ENCODE measurements at places on chromosomes 6 and 20.
A peak's percentile ranks its signal among the peaks of the same experiment; 100 is the strongest.

GRCh38 chr20:54250691-54251090 lies 42.8 kb downstream of the PFDN4 start:
- no peak for DNase-seq

GRCh38 chr6:2562721-2563451 lies 187.8 kb downstream of the MYLK4 start:
- no peak for DNase-seq

DNA sequence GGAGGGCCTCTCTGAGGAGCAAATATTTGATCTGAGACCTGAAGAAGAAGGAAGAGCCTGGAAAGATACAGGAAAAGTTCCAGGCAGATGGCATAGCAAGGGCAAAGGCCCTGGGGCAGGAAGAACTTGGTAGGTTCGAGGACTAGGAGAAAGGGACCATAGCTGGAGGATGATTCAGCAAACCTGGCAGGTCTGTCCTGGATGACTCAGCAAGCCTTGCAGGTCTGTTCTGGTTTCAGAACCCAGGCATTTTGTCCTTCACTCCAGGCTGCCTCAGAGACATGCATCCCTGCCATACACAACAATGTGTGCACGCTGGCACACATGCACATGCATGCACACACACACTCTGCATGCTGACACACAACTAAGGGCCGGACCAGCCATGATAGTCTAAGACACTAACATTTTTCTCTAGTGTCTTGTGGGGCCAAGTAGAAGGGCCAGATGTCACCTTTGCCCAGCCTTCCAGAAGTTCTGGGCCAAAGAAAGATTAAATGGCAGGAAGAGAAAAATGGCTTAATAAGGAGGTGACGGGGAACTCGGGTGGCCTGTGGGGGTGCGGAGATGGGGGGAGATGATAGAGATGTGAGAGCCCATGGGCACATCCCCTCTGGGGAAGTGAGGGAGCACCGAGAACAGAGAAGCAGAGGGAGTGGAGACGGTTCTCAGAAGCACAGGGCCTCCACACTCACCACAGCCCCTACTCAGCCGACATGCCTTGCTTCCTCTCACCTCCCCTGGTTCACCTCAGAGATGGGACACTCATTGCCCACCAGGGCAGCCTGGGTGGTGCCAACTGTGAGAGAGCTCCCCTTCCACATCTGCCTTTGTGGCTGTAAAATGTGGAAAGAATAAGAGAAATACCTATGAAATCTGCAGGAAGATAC lies 15.4 kb upstream of the TRIB3 start:
- no peak for DNase-seq

DNA sequence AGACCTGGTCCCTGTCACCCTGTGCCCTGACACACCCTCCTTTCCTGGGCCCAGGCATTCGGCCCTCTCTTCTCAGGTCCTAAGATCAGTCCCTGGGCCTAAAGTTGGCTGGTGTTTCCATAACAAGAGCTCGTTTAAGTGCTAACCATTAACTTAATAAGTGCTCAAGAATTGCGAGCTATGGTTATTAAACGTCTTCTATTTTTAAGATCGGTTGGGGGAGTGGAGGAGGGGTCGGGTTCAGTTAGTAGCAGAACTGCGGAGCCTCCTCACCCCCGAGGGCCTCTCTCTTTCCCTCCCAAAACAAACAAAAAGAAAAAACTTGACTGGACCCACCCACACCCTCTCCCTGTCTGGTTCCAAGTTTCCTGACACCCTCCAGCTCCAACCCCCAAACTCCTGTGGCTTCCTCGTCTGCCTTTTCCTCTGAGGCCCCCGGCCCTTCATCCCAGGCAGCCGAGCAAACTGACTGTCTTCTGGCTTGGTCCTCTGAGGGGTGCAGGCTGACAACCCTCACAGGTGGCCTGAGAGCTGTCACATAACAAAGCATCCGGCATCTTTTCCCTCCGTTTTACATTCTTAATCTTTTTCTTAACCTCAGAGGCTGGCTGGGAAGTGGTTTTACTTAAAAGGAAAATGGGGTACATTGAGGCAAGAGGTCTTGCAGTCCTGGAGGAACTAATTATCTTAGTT lies 2.0 kb downstream of the STK35 start:
- DNase-seq: no peak

- DNase-seq: no peak
These were observed 57.7 kb upstream of the EZR start for GRCh38 chr6:158876886-158877285.

GRCh38 chr6:108115598-108116058 lies 41.1 kb upstream of the OSTM1 start:
- peak; percentile 75 for DNase-seq

- no peak for DNase-seq
These were observed 1287.0 kb upstream of the GJE1 start for GRCh38 chr6:140845701-140846100.

DNA sequence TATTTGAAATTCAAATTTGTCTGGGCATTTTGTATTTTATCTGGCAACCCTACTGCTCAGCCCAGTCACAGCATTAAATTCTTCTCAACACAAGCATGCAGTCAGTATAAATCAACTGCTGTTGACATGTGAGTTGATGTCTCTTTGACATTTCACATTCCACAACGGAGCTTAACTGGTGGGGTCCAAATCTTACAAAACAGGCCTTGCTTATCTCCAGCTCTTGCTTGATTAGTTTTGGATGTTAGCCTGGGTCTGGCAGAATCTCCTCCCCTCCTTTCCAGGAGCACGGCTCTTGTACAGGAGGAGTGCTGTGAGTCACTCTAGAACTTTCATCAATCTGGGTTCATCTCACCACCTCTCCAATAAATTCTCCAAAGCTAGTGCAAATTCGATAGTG lies 80.8 kb upstream of the PHACTR1 start:
- no peak for DNase-seq

DNA sequence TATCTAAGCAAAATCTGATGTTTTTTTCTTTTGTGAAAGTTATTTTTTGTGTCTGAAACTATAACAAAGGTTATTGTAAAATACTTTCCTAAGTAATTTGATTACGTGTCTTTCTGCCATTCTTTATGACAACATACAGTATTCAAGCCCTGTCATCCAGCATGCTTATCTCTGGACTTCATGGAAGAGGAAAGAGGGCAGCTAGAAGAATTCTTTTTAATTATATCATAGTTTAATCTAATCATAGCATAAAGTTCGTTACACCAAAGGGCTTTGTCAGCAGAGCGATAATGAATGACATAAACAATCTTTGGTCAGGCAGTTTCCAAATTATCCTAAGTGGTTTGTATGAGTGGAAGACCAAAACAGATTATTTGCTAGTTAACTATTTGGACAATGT lies 3.5 kb downstream of the ENPP3 start:
- no peak for DNase-seq

- no peak for DNase-seq
These were observed 18.9 kb upstream of the MAS1 start for GRCh38 chr6:159871906-159872305.

DNA sequence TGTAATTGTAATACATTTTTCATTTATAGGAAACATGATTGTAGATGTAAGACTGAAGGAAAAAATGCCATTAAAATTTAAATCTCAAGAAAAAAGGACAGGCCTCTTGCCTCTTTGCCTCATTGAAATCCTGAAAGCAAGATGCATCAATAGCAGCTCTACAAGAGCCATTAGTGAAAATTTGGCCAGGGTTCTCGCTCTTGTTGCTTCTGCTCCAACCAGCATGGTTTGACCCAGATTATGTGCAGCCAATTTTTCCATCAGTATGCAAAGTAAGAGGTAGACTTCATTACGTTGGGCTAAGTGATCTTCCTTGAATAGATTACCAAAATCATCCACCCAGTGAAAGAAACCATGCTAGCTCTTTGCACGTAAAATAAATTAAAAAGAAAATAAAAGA lies 106.6 kb downstream of the SGK1 start:
- no peak for DNase-seq

DNA sequence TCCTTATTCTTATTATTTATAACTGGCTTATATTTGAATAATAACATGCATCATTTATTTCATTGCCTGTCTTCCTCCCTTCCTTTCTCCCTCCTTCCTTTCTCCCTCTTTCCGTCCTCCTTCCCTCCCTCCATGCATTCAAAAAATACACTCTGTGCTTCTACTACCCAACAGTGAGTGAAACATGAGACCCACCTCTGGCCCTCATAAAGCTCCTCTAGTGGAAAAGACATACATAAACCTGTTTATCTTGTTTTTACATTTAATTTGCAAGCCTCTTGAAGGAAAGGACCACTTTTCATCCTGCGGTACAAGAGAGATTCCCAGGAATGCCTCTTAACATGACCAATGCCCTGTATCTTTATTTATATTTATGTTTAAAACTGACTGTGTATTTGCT lies 21.8 kb upstream of the ISM1 start:
- DNase-seq: no peak

DNA sequence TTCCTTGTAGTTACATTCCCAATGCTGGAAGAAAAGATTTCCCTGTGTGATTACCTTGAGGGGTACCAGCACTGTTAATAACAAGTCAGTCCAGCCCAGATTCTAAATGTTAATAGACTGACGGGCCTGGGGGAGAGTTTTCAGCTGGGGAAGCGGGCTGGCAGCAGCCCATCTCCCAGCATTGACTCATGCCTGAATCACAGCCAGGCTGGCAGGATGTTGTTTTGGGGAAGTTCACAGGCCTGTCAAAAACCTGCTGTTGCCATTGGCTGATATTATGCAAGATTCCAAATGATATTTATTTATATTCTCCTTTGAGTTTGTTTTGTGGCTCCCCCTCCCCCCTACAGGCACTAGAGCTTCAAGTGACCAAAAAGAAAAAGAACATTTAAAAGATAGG lies 213.9 kb upstream of the CNR1 start:
- DNase-seq: no peak

GRCh38 chr6:41239467-41240159 lies 11.5 kb downstream of the TREML4 start:
- DNase-seq: peak; percentile 39

- DNase-seq: no peak
These were observed 84.2 kb downstream of the TRERF1 start for GRCh38 chr6:42367353-42368011.
